Foreskin melanocyte (primary cell): ENCODE measurements at places on chromosomes 7 and 10.

DNA sequence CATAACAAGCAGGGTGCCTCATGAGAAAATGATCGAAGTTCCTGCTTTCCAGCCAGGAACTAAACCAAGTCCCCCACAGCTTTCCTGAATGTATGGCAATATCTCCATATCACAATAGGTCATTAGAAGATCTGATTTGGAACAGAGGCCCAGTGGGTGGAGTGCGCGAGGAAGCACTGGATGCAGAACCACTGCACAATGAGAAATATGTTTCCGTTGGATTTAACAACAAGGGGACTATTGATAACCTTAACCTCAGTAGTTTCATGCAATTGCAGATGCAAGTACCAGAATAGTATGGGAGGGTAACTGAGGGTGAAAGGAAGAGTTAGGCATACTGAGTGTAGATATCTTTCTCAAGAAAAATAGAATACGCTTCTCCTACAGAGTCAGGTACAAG lies 45.3 kb downstream of the ZPBP start:
- peak; percentile 59 for DNase-seq

GRCh38 chr10:21092683-21093524 lies 195.8 kb upstream of the NEBL start:
- no peak for DNase-seq

DNA sequence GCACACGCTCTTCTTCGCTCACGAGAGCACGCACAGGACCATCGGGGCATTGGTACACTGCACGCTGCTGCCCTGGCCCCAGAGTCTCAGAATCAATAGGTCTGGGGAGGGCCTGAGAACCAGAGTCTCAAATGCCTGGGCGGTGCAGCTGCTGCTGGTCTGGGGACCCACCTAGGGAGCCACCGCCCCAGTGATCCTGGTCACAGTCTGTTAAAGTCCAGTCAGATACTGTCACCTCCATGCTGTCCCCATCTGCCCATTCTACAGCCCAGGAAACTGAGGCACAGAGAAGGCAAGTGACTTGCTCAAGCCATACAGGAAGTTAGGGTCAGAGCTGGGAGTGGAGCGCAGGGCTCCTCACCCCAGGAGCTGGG lies 38.0 kb downstream of the ZCCHC24 start:
- DNase-seq = no peak

DNA sequence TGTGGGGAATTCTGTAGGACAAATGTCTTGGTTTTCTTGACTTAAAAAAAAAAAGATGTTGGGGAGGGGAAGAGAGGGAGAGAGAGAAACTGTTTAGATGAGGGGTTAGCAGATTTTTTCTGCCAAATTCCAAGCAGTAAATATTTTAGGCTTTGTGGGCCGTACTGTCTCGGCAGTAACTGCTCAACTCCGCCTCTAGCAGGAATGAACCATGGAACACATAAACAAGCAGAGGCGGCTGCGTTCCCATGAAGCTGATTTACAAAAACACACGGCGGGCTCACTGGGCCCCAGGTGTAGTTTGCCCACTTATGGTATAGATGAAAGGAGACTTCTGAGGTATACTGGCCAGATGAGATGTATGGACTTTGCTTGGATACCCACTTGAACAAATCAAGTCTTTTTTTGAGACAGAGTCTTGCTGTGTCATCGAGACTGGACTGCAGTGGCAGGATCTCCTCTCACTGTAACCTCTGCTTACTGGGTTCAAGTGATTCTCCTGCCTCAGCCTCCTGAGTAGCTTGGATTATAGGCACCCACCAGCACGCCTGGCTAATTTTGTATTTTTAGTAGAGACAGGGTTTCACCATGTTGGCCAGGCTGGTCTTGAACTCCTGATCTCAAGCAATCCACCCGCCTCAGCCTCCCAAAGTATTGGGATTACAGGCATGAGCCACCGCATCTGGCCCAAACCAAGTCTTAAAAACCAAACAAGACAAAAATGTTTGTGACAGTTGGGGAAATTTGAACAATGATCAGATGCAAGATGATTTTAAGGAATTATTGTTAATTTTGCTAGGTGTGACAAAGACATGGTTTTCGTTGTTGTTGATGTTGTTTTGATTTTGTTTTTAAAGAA lies 9.7 kb upstream of the ADAMTS14 start:
- DNase-seq = no peak

DNA sequence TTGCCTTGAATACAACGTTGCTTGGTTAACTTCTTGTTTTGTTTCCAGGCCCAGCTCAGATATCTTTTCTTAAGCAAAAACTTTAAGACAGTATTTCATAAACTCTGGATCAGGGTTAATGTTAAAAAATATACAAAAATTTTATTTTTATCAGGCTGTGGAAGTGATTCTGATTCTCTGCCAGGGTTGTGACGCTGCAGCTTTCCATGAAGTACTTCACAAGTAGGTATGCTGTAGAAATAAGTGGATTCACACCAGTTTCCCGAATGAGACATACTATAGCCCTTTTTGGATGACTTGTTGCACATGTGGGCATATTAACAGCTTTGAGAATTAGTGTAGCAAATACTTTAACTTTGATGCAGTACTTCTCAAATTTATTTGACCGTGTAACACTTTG lies 70.1 kb downstream of the CDK14 start:
- DNase-seq = no peak

- DNase-seq = no peak
Observed at GRCh38 chr10:7317786-7318446, 92.9 kb downstream of the SFMBT2 start.

DNA sequence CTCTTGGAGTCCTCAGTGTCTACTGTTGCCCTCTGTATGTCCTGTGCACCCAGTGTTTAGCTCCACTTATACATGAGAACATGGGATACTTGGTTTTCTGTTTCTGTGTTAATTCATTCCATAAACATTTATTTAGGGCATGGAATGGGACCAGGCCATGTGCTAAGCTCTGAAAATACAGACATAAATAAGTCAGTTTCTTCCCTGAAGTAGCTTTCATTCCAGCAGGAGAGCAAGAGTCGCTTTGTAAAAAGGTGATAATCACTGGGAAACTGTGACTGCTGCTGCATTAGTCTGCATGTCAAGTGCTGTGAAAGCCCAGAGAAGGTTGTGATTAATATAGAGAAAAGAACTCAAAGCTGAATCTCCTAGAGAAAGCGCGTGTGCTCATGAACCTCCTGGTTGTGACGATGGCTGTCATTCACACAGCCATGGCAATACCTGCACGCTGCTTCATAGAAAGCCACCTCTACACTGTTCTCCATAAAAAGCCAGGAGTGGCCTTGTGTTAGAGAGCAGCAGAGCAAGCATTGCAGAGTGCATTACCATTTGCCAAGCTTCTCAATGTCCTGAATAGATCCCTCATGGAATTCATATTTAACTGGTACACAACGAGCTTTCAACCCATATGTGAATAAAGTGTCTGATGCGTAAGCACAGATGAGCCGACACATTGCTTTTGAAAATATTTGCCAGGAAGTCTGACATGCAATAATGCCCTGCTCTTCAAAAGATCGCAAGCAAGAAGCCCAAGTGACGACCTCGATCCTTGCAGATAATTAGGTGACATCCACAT lies 30.6 kb upstream of the PITRM1 start:
- DNase-seq = no peak

- DNase-seq = no peak
Observed at GRCh38 chr10:88342733-88343310, 240.3 kb downstream of the RNLS start.

DNA sequence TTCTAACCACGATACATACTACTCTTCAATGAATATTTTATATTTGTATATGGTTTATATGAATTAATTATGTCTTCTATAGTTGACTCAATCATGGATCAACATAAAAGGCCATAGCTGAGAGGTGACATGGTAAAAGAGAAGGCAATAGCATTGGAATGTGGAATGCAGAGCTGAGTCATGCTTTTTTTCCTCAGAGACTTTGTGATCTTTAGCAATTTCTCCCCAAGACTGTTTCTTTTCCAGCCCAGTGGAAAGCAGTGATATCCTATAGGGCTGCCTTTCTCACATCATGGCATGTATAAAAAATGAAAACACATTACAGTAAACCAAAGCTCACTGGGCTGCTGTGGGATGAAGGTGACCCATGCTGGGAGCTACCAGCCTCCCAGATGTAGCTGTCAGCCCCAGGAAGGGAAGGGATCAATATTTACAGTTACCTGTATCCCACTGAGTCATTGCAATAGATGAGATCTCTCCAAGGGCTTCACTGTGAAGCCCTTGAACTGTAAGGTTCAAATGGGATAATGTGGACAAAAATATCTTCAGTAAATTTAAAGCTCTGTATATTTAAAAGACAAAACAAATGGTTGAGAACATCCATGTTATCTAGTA lies 30.2 kb downstream of the SLC39A12 start:
- DNase-seq = peak; percentile 11

GRCh38 chr7:98165827-98166667 lies 45.2 kb upstream of the BHLHA15 start:
- DNase-seq = no peak

DNA sequence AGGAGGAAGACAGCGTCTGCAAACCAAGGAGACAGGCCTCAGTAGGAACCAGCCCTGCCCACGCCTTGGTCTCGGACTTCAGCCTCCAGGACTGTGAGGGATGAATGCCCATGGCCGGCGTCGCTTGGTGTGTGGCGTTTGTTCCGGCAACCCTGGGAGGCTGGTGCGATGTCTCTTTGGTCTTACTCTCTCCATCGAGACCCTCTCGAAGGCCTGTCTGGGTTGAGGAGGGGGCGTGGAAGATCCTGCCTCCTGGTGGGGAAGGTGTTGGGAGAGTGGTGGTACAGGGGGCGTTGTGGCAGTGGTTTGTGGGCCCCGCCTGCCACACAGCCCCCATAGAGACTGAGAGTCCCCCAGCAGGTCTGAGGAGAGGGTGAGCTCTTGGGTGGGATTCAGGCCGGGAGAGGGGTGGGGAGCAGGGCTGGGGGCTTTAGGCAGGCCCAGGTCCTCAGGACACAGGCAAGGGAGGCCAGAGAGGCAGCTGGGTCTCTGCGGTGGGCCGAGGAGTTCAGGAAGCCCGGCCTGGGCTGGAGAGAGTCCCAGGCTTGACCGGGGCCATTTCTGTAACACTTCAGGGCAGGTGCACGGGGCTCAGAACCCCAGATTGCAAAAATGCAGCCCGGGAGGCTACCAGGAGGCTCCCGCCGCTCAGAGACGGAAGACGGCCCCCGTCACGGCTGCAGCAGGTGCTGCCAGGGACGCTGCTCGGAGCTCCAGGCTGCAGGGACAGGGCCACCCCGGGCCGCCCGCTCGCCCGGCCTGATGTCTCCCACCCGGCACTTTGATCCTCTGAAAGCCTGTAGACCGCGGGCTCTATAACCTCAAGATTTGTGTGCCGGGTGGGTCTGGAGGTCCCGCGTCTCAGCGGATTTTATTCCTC lies 33.8 kb upstream of the PSMG3 start:
- DNase-seq = no peak

DNA sequence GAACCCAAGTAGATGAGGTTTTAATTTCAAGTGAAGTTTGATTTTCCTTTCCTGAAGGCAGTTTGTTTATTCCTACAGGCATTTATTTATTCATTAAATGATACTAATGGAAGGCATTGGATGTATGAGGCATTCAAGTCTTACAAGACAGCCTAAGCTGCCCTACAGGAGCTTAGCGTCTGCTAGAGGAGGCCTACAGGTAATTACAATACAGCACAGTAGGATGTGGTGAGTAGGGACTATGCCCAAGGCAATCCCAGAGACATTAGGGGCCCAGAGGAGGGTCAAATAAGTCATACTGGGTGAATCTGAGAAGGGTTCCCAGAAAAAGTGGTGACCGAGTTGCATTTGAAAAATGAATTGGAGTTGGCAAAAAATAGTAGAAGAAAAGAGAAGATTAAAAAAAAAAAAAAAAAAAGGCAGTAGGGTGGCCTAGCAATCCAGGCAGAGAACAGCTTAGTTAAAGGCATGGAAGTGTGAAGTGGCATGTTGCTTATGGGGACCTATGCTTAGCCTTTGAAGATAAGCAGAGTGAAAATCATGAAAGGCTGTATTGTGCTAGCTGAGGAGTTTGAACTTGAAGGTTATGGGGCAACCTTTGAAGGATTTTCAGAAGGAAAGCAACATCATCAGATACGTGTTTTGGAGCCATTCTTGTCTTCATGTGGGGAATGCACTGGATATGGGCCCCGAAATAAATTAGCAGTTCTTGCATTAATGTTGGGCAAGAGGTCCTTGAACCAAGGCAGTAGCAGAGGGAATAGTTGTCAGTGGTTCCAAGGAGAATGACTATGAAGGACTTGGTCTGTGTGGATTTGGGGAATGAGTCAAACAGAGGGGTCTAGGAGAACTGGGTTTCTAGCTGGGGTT lies 65.5 kb downstream of the SNX10 start:
- DNase-seq = no peak

DNA sequence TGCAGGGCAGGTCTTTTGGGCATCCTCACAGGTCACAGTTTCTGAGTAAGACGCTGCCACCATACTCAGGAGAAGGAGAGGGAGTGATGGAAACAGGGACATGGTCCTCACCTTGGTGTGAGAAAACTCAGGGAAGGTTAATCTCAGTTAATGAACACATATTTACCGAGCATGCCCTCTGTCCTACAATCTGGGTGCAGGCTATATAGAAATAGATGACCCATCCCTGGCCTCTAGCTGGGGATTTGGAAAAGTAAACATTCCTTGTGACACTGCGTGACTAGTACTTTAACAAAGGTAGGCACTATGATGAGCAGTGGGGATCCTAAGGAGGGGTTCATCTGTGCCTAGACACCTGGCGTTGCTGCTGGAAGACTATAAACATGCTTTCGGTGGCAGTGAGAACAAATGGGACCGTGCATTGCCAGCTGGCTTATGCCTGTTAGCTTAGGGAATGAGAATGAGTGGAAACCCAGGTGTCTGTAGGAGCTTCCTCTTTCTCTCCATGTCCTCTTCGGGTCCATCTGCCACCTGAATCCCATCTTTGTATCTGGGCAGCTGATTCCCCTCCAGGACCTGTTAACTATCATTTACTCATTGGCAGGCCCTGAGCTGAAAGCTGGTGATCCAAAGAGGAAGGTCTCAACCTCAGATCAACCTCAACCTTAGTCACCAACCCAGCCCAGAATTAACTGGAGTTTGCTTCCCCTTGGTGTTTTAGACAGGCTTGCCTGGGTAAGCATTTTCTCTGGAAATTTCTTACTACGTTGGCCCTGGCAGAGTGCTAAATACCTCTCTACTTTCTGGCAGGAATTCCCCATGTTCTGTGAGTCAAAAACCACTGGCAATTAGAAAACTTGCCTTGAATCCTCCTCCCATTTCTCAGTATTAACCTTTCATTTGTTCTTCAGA lies 794 bp downstream of the MBL2 start:
- no peak for DNase-seq

GRCh38 chr10:78875331-78875877 lies 193.4 kb upstream of the ZMIZ1 start:
- DNase-seq = no peak
